NCI-H345 (cell line): ENCODE measurements at places on chromosomes 12 and 14.

DNA sequence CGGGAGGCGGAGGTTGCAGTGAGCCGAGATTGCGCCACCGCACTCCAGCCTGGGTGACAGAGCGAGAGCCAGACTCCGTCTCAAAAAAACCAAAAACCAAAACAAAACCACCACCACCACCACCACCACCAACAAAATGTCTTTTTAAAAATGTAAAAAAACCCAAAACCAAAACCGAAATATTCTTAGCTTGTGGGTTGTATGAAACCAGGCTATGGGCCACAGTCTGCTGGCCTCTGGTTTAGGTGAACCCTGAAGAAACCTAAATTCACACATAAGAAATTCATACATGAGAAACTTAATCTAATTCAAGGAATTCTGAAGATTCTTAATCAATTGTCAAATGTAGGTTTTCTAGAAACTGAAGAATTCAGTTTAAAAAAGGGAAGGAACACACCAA is 37.6 kb downstream of the INSM2 start:
- no peak for DNase-seq

GRCh38 chr14:36091096-36091495 is 85.4 kb downstream of the PTCSC3 start:
- DNase-seq = no peak

DNA sequence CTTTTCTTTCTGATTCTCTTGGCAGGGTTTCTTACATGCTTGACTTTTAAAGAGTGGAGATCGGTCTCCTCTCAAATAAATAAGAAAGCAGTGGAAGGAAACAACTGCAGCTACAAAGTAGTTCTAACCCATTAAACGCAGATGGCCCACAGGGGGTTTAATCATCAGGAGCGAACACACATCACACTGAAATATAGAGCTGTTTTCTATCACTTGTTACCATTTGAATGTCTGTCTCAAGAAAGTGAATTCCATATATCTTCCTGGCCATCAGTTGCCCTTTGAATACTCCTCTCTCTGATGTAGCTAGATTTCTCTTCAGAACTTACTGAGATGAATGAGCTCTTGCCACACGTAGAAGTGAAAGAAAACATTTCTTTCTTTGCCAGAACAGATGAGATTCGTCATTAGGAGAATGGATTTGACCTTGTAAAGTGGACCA is 29.1 kb downstream of the ALX1 start:
- DNase-seq = no peak

DNA sequence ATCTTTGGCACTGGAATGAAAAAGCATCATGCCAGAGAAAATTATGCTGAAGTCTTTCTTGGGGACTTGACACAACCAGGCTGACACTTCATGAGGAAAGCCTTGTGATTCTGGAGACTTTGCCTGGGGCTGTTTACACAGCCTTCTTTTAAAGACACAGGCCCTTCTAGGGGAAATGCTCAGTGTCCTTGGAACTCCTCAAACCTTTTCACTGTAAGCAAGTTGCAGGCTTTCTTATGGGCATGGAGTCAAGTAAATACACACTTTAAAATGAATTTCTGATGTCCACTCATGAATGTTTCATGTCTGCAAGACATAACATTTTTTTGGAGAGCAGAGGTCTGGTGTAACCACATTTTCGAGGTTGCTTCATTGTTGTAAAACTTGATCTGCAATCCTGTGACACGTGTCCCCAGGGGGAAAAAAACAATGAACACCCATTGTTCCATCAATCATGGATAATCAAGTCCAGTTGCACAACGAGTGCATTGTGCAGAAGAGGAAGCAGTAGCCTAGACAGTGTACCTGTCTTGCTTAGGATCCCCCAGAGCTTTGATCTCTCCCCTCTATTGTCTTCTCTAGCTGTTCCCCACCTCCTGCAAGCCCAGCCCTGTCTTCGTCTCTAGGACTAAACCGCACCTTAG is 155.1 kb upstream of the PRICKLE1 start:
- no peak for DNase-seq

- DNase-seq = no peak
Measured at GRCh38 chr12:127179176-127179575, 1087.8 kb upstream of the TMEM132C start.

GRCh38 chr12:92356425-92356824 is 210.8 kb upstream of the BTG1 start:
- DNase-seq = no peak

- no peak for DNase-seq
Measured at GRCh38 chr12:1579651-1580435, 14.5 kb downstream of the FBXL14 start.

DNA sequence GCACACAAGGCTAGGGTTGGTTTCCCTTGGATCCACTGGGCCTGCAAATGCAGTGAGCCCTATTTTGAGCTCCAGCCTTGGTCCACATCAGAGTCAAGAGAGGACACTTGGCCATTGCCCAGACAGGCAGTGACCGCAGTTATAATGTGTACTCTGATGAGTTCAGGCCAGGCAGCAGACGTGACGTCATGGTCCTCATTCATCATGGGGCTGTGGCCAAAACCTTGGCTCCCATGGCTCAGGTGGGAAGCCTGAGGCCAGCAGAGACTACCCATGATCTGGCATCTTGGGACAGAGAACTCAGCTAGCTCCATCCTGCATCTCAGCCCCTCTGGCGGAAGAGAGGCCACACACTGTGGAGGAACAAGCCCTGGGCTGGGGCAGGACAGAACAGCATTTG is 16.4 kb downstream of the TMEM63C start:
- no peak for DNase-seq

GRCh38 chr14:61671082-61671481 is 24.2 kb upstream of the HIF1A start:
- DNase-seq = no peak

GRCh38 chr12:32183650-32184049 is 77.0 kb downstream of the BICD1 start:
- no peak for DNase-seq

GRCh38 chr12:57166971-57167371 is 19.6 kb upstream of the LRP1-AS start:
- DNase-seq = no peak

DNA sequence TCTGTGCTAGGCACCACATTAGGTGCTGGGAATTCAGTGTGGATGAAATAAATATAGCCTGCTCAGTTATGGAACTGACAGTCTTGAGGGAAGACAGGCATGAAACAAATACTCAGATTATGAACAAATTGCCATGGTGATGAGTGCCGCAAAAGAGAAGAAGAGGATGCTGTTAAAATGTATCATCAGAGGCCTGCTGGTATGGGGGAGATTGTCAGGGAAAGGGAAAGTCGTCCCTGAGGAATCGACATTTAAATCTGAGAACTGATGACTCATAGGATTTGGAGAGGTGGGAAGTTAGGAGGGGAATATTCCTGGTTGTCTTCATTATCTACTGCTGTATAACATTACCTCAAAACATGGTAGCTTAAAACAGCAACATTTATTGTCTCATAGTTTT is 42.0 kb downstream of the PPP1R36 start:
- DNase-seq = no peak

- DNase-seq = no peak
Measured at GRCh38 chr14:91858536-91859275, 8.6 kb downstream of the TC2N start.

- DNase-seq = no peak
Measured at GRCh38 chr14:101922866-101923265, 41.5 kb upstream of the DYNC1H1 start.

GRCh38 chr14:101241807-101242278 is 319.5 kb upstream of the DIO3 start:
- DNase-seq = no peak

- no peak for DNase-seq
Measured at GRCh38 chr12:52442600-52443061, 8.5 kb upstream of the KRT75 start.

DNA sequence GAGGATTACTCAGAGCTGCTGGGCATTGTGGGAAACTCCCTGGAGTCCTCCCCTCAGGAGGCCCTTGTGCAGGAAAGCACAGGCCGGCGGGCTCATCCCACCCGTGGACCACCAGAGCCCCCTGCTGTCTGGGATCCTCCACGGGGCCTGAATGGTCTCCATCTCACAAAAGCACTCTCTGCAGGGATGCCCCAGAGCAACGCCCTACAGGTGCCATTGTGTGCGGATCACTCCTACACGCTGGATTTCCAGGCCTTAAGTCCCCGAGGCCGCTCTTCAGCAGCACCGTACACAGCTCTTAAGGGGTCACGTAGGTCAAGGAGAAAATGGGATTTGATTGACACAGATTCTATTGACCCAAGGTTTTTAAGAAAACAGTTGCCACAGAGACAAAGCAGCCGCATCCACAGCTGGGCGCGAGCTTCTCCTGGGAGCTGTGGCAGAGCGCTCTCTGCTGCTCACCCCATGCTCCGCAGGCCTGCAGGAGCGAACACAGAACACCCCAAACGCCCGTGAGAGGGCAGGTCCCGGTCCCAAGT is 36.7 kb upstream of the RIMBP2 start:
- no peak for DNase-seq

- DNase-seq = no peak
Measured at GRCh38 chr14:65228956-65229747, 126.8 kb upstream of the MAX start.

DNA sequence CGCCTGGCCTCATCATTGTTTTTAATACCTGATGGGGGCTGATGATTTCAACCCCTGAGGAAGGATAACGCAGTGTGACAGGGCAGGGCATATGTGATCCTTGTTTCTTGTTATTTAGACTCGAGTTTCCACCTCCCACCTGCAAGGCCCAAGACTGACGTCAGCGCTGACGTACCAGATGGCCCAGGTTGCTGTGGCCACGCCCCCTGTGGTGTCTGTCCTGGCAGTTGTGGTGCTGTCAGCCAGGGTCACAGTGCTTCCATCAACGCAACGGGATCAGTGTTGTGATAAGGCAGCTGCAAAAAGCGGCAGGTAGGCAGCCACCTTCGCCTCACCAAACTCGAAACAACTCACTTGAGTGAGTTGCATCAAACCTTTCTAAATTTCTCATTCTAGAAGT is 18.4 kb downstream of the DDX51 start:
- DNase-seq = no peak

GRCh38 chr12:117686911-117687377 is 281.8 kb downstream of the KSR2 start:
- no peak for DNase-seq

- DNase-seq = no peak
Measured at GRCh38 chr14:95533391-95533821, 1.4 kb upstream of the GLRX5 start.

DNA sequence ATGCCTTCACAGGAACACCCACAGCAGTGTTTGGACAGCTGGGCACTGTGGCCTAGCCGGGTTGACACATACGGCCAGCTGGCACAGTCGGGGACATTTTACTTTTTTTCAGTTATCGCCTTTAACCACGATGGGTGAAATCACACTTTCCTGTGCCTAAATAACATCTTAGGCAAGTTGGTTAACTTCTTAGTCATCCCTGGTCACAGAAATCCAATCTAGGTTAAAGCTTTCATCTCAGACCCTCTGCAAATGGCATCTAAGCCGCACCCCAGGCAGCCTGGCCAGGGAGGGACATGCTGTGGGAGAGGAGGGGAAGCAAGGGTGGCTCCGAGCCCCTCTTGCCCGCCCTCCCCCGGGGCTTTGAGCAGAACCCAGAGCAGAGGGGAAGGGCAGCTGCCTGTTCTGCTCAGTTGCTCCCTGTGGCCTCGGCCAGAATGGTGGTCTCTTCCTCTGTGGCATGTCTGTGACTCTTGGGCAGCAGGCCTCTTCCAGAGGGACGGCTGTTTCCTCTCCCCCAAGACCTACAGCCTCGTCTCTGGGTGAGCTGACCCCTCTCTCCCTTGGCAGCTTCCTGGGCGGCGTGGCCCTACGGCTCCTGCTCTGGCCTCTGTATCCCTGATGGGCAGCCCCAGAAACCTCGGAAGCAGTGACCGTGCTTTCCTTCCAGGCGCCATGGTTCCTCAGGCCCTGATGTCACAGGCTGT is 85.4 kb upstream of the DYNC1H1 start:
- no peak for DNase-seq

DNA sequence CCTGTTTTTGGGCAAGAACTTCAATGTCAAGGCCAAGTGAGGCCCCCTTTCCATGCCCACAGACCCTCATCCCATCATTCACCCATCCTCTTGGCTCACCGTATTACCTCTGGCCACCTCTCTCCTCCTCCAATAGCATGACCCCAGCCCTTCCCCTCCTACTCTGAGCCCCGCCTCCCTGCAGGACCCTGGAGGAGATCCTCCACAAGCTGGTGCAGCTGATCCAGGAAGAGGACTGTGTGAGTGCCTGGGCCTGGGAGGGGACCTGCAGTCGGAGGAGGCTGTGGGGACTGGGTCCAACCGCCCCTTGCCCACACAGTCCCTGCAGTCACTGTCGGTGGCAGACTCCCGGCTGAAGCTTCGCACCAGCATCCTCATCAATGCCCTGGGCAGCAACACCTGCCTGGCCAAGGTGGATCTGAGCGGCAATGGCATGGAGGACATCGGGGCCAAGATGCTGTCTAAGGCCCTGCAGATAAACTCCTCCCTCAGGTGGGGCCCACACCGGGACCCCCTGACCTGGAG is 7.2 kb downstream of the CARMIL3 start:
- DNase-seq = no peak

DNA sequence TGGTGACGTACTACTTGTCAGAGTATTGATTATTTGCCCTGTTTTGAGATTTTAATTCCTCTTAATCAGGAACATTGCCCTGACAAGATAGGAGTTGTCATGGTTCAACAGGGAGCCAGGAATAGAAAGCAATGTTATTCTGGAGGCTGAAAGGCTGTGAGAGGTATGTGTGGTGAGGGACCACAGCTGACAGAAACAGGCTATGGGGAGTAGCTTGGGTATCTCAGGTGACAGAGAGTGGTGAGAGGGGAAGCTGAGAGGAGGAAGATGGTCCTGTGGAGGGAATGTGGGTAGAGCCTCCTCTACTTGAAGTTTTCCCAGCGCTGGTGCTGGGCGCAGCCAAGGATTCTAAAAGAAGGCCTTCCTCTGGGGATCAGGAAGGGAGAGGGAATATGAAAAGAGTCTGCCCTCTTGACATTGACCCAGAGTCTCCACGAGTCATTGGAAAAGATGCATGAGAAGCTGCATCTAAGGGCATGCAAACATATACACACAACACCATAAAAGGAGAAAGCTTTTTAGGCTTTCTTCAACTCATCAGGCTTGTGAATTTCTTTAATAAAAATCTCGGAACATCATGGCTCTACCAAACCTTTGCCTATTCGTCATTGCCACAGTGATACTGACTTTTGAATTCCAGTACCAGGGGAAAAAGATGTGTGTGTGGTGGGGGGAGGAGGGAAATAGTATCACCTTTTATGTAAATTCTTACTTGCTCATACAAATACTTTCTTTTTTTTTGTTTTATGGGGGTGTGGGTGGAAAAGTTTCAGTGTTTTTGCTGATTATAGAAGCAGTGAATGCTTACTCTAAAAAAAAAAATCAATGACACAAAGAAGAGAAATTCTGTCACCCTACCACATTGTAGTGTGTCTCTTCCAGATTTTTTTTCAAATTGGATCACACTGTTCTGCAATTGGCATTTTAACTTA is 39.9 kb upstream of the DHRS7 start:
- DNase-seq = no peak

DNA sequence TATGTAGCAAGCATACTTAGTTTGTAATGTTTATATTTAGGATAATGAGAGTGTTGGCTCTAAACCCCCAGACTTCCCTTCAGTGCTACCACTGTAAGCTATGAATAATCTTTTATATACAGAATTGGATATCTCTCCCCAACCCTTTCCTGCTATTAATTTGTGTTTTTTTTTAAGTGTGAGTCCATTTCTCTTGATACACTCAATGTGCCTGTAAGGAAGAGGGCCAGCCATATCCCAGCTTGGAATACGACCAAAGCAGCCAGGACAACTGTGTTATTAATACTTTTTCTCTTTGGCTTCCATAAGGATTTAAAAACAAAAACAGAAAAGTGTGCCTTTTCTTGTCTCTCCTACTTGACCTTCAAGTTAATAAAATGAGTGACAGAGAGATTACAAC is 116.7 kb downstream of the SNAPC1 start:
- no peak for DNase-seq
